Fibroblast of upper back skin (primary cell): ENCODE measurements at places on chromosomes 12 and 14.

DNA sequence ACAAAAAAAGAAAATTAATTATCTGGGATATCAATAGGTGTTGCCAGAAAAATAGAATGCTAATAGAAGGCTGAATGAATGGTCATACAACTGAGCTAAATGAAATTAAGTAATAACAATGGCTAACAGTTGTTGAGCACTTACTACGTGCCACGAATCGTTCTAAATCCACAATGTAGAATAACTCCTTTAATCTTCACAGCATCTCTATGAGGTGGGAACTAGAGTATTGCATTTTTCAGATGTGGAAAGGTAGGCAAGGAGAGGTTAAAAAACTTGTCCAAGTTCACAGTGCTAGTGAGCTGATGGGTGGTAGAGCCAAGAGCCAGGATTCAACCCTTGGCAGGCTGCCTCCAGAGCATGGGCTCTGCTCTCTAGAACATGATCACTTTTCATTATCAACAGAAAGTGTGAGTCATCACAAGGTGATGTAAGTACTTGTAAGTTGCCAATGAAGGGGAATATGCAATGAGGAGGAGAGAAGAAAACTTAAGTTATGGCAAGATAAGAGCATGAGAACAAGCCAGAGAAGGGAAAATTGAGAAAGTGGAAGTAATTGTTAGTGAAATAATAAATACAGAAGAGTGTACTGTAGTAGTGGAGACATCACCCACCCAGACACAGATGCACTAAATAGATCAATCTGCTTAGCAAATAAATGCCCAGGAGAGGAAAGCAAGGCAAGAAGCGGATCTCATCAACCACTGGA lies 122.1 kb downstream of the PRKD1 start:
- peak; percentile 95 for DNase-seq

- no peak for DNase-seq
Observed at GRCh38 chr14:52683985-52684520, 11.3 kb downstream of the ERO1A start.

GRCh38 chr14:29608861-29609260 lies 318.8 kb downstream of the PRKD1 start:
- DNase-seq: no peak

GRCh38 chr12:46585854-46586621 lies 213.5 kb upstream of the SLC38A2 start:
- peak; percentile 90 for DNase-seq

DNA sequence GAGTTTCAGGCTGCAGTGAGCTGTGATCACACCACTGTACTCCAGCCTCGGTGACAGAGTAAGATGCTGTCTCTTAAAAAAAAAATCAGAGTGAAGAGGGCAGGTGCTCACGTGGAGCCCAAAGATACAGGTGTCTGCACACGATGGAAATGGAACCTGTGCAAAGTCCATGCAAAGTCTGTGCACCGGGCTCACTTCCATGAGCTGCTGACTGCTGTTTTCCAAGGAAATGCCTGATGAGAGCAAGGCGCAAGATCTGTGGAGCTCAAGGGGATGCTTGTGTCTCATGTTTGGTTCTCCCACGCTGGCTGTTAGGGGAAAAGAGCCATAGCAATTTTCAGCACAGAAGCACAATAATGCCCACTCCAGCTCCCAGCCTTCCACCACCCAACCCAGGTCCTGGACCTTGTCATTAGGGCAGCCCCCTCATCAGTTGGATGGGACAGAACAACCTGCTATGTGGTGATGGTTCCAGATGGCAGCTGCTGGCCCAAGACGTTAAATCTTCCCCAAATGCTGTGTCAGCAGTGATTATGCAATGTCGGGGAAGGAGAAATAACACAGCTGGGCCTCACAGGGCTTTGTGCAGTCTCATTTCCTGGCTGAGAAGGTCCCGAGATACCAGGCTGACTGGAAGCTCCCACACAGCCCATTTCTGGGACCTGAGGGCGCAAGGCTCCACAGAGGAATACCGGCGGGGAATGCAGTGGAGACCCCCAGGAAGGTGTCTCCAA lies 27.9 kb upstream of the DICER1 start:
- peak; percentile 56 for DNase-seq

- DNase-seq: no peak
Observed at GRCh38 chr12:42163913-42164312, 19.2 kb upstream of the GXYLT1 start.

DNA sequence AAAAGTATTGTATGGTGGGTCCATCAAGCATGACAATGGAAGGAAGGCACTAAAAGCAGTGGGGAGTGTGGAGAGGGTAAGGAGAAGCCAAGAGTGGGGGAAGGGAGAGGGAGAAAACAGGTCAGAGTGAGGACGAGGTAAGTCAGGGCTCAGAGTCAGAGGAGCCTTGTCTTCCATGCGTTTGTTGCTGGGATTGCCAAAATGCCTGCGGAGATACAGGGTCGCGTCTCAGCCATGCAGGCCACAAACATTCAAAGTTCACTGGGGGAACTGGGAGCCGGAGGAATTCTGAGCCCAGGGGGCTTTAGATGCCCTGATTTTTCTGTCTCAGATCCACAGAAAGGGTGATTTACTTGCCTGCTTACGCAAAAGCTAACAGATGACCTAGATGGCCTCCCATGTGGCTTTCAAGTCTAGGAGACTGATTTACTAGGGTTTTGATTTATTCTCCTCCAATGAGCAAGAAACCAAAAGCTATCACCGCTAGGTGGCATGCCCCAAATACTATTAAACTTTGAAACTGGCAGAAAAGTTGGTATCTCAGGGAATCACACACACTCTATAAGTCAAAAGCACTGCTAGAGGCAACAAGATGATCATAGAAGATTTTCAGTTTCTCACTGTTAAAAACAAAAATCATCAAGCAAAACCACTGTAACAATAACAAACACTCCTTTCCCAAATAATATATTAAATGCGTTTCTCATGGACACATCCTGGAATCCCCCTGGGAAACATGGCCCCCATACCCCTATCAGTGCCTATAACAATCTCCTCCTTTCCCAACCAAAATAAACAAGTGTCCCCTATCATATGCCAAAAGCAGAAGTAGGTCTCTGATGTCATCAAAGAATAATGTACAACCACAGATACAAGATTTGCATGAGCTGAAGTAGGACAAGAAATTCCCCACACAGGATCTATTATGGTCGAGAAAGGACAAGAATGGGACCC lies 26.6 kb upstream of the MDM1 start:
- peak; percentile 89 for DNase-seq

DNA sequence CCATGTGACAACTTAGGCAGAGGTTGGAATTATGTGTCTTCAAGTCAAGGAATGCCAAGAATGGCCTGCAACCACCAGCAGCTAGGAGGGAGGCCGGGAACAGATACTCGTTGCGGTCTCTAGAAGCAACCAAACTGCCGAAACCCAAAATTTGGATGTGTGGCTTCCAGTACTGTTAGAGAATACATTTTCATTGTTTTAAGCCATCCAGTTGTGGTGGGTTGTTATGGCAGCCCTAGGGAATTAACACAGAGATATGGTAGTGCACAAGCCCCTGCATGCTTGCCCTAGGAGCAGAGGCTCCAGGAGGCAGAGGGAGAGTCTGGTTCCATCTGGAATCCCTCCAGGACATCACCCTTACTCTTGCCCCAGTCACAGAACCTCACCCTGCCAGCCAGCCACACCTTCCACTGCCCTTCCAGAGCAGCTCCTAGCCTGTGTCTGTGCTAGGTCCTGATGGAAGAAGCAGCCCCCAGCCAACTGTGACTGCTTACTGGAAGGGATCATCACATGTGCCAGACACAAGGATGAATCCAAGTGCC lies 19.5 kb downstream of the PITPNM2 start:
- peak; percentile 71 for DNase-seq

DNA sequence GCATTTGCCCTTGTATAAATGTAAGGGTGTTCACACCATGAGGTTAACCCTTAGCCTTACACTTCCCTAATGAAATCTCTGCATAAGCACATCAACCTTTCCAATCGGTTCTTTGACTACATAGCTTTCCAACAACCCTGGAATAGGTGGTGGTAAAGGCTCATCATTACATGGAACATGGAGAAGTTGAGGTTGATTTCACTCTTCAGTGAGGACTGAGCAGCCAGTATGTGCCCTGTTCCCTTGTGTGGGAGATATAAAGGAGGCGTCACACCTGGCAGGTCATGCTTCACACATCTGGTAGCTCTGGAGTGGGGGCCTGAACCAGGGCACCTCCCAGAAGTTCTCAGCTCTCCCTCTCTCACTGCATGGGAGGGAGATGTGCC lies 21.7 kb upstream of the JPH4 start:
- no peak for DNase-seq

DNA sequence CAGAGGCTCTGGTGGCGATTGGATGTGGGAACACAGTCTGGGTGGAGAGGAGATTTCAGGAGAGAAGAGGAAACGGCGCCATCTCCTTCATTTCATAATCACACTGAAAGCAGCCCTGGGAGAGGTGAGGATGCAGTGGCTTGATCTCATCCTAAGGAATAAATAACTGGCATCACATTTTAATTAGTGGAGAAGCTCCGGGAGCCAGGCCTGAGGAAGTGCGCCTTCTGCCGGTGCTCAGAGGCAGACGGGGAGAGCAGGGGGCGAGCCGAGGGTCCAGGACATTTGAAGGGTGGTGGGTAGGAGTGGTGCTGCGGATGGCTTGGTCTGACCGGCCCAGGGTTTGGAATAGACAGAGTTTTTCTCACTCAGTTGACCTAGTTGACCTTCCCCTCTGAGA lies 265.0 kb downstream of the CACNA1C start:
- DNase-seq: no peak

DNA sequence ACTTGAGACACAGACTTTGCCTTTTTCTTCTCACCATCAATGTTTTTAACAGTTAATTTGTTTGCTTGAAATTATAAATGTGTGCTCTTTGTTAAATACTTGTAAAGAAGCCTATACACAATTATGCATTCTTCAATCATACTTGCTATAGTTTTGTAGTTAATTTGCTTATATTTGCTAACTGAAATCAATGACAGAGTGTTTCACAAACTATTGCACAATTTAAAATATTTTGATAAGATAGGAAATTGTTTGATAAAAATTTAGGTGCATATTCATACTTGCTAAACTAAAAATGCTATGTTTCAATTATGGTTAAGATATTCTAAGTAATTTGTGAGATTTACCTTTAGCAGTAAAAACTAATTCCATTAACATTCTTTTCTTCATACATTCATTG lies 13.7 kb upstream of the OR4K5 start:
- no peak for DNase-seq

DNA sequence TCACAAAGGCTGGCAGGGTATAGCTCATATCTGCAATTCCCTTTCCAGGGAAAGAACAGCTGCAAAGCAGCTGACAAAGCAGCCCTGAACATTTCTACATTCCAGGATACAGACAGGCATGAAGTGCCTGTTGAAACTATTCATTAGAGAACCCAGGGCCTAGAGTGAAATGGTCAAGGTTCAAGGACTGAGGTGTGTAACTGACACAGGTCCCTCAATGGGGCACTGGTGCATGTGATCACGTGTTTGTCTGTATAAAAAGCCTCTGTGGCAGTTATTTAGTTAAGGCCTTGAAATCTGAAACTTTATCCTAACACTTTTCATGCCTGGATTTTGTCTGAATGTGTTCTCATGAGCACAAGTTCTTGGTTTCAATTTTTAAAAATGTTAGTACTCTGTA lies 47.1 kb downstream of the GIT2 start:
- peak; percentile 81 for DNase-seq

DNA sequence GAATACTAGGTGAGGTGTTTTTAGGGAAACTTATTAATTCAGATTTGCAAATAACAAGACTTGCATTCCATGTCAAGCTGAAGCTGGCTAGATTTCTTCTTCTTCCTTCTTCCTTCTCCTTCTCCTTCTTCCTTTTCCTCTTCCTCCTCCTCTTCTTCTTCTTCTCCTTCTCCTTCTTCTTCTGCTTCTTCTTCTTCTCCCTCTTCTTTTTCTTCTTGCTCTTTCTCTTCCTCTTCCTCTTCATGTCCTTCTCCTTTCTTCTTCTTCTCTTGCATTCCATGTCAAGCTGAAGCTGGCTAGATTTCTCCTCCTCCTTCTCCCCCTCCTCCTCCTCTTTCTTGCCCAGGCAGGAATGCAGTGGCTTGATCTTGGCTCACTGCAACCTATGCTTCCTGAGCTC lies 297.8 kb downstream of the PRKD1 start:
- DNase-seq: no peak

DNA sequence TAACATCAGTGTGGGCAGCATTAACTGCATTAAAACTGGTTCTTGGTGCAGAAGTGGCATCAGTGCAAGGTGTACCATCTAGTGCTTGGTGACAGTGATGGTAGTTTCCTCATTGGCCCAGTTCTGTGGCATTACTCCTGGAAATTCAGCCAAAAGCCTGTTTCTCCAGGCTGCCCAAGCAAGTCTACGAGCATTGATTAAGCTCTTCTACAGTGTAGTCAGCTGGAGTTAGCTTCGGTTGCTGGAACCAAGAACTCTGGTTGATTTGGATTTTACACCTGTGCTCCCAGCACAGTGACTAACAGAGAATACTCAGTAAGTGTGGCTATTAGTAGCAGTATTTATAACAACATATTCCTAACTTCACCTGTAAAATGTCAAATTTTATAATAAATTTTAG lies 84.9 kb upstream of the ZDHHC17 start:
- no peak for DNase-seq

DNA sequence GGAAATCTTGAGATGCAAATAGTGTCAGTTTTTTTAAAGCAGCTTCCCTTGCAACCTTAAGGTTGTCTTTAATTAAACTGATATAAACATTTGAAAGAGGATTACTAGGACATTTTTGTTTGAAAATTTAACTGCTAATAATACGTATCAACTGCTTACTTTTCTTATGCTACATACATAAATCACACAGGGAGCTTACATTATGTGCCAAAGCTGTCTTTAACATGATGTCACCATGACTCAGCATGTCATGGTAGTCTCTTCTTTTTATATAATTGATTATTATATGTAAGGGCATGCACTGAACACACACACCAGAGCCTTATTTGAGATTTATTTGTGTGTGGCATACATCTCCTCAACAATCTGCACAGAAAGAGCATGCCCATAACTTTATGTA lies 63.0 kb upstream of the PTHLH start:
- DNase-seq: peak; percentile 85

- DNase-seq: no peak
Observed at GRCh38 chr12:71194657-71195056, 36.9 kb upstream of the TSPAN8 start.

- no peak for DNase-seq
Observed at GRCh38 chr12:119946213-119946612, 42.8 kb upstream of the BICDL1 start.

- DNase-seq: no peak
Observed at GRCh38 chr12:12538535-12538934, 24.1 kb downstream of the DUSP16 start.

DNA sequence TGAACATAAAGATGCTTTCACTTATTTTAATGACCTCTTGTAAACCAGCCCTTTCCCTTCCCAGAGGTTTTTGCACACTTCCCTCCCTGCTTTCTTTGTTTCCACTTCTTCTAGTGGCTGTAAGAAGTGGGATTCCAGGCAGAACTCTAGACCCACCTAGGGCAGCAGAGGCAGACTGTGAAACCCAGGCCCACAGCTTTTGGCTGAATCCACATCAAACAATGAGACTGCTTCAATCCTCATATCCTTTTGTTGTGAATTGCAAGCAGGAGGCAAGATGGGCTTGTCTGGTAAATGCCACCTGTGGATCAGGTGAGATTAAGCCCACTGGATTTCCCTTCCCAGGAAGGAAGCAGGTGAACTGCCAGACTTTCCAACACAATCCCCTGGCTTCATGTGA lies 12.8 kb downstream of the CCDC177 start:
- DNase-seq: no peak
